Inflammatory macrophage (primary cell): ENCODE measurements at places on chromosomes 3 and 15.
A peak's percentile ranks its signal among the peaks of the same experiment; 100 is the strongest.

DNA sequence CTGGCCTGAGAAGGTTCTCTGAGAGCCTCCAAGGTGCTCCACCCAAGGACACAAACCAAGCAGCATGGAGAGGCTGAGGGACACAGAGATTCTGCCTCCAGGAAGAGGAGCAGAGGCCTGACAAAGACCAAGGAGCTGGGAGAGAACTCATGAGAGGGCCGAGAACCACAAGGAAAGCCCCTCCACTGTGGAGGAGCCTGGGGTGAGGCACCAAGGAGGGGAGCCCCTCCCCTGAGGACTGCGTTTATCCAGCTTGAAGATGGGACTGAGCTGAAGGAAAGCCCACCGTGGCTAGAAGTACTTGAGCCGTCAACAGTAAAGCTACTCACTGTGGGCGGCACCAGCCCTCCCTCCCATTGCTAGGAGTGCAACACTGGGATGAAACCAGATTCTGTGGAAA lies 63.1 kb upstream of the MEF2A start:
- no peak for DNase-seq

DNA sequence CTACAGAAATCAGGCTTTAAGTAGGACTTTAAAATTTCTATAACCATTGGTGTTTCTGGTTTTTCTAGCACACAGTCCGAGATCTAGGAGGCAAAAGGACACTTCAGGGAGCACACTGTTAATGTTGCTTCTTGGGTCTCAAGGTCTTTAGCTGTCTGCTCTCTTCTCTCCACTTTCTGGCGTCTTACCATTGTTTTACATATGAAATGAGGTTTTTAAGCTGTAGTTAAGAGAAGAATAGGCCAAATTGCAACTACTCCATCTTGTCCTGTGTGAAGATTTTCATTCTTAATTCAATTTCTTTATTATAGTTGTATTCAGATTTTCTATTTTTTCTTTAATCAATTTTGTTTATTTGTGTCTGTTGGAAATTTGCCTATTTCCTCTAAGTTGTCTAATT lies 151.4 kb downstream of the WNT7A start:
- DNase-seq, result no peak

GRCh38 chr3:182385356-182385755 lies 407.9 kb upstream of the ATP11B start:
- no peak for DNase-seq

DNA sequence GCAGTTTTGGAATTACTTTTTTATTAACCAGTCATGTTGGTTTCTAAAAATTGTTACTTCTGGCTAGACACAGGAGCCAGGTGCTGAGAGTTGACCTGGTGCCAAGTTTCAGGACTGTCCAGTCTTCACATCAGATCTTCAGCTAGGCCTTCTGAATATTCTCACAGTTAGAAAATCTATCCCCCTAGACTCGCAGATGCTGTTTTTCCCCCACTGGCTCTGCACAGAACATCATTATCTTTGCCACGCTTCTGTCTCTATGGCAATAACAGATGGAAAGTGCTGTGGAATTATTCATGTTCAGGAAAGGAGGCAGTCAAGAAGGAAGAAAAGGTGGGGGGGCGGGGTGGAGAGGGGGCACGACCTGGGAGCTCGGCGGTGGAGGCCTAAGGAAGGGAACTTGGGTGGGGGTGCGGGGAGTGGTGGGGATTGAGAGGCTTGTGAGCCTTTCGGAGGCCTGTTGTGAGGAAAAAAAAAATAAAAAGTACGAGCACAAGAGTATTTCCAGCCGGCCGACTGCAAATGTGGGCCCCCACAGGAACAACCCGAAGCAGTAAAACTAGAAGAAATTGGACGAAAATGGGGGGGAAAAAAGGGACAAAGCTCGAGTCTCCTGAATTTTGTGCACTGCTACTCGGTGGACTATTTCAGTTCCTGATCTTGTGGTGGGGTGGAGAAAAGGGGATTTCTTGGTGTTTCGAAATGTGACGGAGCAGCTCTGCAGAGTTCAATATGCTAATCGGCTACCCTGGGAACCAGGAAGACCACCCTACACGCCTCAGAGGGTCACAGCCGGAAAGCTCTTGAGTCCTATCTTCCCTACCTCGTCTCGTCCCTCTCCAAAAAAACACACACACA lies 1.5 kb upstream of the SKIL start:
- peak; percentile 79 for DNase-seq
